ENCODE measurements at places on chromosomes 1 and 21.

- no peak for DNase-seq
Observed at GRCh38 chr1:175390522-175391254, 198.1 kb upstream of the KIAA0040 start.

GRCh38 chr21:28228636-28228995, 764.1 kb downstream of the LTN1 start:
- no peak for DNase-seq

DNA sequence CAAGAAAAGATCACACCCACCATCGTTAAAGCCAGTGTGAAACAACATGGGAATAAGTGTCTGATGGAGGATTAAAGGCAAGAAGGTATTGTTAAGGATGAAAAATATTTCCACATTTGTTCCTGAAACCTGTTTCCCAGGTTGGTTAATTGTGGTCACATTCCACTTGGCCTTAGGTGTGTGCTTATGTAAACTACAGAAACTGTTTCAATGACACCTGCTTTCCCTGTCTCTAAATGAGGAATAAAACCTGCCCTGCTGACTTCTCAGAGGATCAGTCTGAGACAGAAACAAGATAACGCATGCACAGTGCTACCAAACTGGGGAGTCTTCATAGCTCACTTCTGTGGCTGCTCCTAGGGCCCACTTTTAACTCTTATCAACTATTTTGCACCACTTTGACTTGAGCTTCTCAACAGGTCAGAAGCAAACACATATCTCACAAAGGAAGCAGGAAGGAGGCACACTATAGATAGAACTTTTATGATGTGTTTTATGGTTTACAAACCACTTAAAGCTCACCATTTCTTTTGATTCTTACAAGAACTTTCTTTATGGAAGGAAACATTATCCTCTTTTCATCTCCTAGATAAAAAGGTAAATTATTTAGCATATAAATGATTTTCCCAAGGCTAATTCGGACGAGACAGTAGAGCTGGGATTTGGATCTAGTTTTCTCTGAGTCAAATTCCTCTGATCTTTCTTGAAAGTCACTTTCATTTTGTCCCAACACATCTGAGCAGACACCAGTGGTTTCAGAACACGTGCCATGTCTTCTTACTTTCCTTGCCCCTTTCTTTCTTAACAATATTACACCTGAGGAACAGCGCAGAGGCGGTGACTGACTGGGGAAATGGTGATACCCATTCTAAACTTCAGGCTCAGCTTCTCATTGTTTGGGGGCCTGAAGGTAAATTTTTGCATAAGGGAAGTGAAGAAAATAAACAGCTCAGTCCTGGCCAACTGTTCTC, 33.4 kb downstream of the CYP2J2 start:
- no peak for DNase-seq

GRCh38 chr1:170226767-170227166, 81.0 kb downstream of the NTMT2 start:
- no peak for DNase-seq

GRCh38 chr1:222045786-222046185, 303.9 kb upstream of the DUSP10 start:
- DNase-seq, result no peak

DNA sequence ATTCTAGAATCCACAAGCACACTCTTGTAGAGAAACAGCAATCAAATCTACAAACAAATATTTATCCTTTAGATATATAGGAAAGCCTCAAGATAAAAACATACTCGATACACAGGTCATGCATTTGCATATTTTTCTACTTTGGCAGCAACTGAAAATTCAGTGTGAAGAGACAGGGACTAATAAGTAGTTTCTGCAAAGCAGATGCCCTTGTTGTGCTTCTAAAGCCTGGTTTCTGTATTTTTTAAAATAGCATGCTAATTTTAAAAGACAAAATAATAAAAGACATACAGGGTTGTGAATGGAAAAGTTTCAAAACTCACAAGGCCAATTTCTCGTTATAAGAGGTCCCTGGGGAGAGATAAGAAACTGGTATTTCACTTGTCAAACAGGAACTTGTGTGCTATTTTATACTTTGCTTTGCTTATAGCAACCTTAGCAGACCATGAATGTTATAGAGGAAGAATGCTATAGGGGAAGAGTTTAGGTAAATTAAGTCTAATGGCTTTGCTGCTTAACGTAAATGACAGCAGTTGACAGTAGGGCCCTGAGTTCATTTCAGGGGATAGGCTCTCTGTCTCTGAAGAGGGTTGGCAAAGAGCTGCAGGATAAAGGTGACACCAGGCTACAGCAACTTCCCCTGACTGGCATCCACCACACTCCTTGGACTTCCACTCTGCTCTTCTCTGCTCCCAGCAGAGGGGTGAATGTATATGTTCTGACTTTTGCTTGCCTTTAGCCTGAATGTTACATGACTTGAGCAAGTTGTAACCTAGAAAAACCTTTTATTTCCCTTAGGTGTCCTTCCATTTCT, 9.4 kb upstream of the RGS13 start:
- DNase-seq, result no peak

DNA sequence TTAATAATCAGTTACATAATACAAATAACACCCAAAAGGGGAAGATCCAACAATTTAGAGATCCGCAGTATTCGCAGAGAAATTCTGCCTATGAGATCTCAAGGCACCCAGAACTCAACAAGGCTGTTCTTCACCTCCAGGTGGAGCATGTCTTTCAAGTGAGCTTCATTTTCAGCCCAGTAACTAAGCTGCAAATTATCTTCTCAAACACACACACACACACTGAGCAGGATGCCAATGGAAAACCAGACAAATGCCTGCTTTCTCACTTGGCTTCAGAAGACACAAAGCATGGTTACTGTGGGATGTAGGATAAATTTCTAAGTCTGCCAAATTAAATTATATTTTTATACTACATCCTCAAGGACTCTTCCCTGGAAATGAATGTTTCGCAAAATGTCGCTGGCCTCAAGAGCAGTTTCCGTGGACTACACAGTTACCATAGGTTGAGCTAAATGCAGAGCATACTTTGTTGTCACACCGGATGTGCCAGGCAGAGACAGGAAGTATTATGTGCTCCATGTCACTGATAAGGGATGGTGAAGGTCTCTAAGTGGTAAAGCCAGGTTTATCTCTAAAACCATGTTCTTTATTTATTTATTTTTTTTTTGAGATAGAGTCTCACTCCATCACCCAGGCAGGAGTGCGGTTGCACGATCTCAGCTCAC, 30.3 kb downstream of the UBR4 start:
- no peak for DNase-seq

DNA sequence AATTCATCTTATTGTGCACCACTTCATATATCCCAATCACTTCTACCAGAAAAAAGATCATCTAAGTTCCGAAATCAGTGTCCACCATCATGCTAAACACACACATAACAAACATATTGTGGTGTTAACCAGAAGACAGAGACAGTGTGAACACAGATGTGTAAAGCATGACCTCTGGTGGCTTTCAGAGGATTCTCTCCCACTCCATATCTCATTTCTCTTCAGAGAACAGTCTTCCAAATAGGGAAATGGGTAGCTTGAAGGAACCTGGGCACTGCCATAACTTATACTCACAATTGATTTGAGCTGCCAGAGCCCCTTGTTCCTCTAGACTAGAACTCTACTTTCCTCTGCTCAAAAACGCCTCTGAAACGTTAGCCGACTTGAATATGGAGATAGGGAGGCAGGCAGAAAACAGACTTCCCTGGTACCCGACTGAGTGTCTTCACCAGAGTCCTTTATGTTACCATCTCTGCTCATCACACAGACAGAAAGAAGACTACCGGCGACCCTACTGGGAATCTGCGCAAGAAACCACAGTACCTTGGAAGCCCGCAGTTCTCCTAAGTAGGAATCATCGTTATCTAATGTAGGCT, 1.8 kb upstream of the ELAPOR1 start:
- no peak for DNase-seq

GRCh38 chr1:98393719-98394118, 267.8 kb upstream of the SNX7 start:
- no peak for DNase-seq

DNA sequence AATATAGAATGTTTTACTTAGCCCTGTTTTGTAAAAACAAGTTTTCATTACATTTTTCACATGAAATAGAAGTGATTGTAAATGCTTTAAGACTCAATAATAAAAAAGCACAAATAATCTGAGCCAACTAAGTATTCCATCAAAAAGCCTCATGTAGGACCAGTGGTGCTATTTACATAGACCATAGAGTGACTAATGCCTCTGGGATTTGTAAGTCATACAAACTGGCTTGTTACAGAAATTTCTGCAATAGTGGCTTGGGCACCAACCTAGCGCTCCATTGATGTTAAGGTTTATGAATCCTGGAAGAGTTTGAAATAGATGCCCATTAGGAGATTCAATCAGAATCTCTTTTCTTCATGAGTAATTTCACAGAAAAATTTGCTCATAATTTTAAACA, 31.9 kb downstream of the ZMYM1 start:
- peak; percentile 7 for DNase-seq

DNA sequence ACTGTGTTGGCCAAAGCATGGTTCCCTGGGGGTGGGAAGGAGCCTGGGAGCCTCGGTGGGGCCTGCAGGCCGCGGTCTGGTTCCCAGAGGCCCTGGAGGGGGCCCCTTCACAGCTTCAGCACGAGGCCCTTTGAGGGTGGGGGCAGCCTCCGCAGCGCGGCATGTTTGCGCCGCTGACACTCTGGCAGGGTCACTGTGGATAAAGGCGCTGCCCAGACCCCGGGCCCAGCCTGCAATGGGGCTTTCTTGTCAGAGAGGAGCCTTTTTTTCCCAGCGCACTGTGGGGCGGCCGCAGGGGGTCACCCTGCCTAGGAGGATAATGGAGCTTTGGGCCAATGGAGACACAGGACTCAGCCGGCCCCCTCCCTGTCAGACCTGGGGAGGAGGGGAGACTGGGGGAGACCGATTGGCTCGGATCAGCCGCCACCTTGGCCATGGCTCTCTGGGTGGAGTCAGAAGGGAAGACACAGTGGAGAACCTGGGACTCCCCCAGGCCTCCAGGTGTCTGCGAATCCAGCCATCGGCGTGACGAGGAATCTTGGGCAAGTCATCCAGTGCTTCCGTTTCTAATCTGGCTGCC, 26.0 kb downstream of the EPHB2 start:
- no peak for DNase-seq

GRCh38 chr21:29817450-29817849, 122.3 kb downstream of the GRIK1 start:
- no peak for DNase-seq

DNA sequence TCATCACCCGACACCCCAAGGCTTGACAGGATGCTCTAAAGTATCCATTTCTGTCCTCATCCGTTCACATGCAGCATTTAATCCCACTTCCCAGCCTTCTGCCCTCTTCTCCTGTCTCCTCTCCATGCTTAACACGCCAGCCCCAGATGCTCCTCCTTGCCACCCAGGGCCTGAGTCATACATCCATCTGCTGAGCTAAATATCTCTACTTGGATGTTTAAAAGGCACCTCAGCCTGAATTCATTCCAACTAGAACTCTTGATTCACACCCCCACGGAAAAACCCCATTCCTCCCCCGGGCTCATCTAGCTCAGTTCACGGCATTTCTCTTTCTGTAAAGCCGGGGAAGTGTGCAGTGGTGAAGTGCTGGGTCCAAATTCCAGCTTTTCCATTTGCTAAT, 27.7 kb downstream of the TEX35 start:
- DNase-seq, result peak; percentile 58

DNA sequence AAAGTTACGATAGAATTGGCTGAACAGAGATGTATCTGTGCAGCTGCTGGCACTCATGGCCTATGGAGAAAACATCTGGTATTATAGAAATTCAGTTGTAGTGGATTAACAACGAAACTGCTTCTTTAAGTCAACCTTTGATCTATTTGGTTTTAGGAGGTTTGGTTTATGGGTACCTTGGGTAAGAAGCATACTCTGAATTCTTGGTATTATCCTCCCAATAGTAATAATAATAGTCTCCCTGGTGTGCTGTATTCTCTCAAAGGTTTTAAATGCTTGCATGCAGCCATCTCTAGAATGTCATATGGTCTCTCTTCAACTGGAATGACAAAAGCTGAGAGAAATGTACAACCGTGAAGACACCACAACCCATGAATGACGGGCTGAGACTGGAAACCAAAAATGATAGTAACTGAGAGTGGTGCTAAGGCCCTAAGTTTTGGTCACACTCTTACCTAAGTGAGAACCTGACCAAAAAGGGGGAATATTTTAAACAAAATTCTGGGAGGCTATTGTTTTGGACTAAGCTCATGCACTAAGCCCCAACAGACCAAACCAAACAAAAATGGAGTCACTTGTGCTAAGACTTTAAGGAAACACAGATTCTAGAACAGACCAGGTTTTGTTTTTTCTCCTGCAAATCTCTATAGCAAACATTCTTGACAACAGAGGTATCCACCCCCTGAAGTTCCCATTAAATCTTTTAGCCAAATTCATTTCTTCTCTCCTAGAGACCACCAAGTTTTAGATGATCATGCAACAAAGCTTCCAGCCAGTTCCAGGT, 17.6 kb upstream of the TMEM61 start:
- no peak for DNase-seq

DNA sequence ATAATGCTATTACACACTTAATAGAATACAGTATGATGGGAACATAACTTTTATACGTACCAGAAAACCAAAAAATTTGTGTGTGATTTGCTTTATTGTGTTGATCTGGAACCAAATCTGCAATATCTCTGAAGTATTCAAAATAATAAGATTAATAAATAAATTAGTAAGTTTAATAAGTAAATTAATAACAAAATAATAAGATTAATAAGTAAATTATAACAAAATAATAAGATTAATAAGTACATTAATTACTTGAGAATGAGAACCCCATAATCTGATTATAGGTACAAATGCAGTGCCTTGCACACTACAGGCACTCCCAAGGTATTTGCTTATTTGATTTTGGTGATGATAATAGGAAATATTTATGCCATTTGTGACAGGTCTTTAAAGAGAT, 267.4 kb downstream of the ZNF326 start:
- no peak for DNase-seq

- DNase-seq, result no peak
Observed at GRCh38 chr1:10918531-10918930, 93.9 kb upstream of the TARDBP start.

GRCh38 chr1:232548691-232549090, 81.2 kb downstream of the SIPA1L2 start:
- DNase-seq, result no peak

DNA sequence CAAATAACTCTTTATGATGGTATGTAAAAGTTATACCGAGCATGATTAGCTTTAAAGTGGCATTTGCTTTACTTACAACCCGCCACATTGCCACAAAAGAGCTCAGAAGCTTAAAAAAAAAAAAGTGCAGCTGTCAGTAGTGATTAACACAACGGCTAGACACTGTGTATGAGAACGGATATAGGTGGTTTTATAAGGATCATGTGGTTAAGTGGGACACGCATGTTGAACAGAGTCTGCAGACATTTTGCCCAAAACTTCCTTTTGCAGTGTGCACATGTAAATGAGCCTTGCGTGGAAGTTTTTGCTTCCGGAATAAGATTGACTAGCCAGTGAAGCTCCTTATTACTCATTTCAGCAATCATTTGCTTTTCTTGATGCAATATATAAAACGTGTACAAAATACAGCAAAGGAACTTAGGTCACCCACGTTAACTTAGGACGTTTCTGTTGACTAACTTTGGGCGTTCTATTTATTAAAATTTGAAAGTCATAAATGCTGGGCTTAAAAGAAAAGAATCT, 58.7 kb upstream of the RGS1 start:
- no peak for DNase-seq

- DNase-seq, result no peak
Observed at GRCh38 chr1:110538921-110539320, 19.9 kb upstream of the KCNA10 start.

- DNase-seq, result no peak
Observed at GRCh38 chr1:3074800-3075199, 5.8 kb downstream of the PRDM16 start.
